Suppressor macrophage treated with lipopolysaccharide for 1 hour (primary cell): ENCODE measurements at places on chromosomes 6 and 20.

DNA sequence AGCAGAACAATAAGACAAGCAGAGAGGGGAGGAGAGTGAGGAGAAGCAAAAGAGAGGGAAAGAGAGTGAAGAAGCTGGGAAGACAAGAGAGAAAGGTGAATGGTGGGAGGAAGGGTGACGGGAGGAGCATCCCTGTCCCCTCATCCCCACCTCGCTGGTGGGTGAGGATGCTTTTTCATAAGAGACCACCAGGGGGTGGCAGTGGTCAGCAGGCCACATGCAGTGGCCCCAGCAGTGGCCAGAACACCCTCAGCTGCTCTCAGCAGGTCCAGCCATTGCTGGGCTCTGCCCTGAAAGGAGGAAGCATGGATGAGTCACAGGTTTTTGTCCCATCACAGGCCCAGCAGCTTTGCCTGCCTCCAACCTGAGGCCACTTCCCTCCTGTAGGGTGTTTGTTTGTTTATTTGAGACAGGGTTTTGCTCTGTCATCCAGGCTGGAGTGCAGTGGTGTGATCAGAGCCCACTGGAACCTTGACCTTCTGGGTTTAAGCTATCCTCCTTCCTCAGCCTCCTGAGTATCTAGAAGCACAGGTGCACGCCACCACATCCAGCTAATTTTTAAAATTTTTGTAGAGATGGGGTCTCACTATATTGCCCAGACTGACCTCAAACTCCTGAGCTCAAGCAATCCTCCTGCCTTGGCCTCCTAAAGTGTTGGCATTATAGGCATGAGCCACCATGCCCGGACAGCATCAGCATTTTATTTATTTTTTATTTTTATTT is 24.0 kb downstream of the FGD2 start:
- peak; percentile 98 for DNase-seq

- DNase-seq: peak; percentile 82
Observed at GRCh38 chr6:109434456-109434855, 6.0 kb downstream of the PPIL6 start.

GRCh38 chr6:154169193-154169847 is 130.3 kb downstream of the OPRM1 start:
- no peak for DNase-seq

- no peak for DNase-seq
Observed at GRCh38 chr6:77034161-77034560, 429.1 kb downstream of the HTR1B start.

GRCh38 chr6:144033816-144034735 is 26.0 kb upstream of the PLAGL1 start:
- DNase-seq: no peak
